ENCODE measurements at places on chromosomes 2 and 18.
A peak's percentile ranks its signal among the peaks of the same experiment; 100 is the strongest.

DNA sequence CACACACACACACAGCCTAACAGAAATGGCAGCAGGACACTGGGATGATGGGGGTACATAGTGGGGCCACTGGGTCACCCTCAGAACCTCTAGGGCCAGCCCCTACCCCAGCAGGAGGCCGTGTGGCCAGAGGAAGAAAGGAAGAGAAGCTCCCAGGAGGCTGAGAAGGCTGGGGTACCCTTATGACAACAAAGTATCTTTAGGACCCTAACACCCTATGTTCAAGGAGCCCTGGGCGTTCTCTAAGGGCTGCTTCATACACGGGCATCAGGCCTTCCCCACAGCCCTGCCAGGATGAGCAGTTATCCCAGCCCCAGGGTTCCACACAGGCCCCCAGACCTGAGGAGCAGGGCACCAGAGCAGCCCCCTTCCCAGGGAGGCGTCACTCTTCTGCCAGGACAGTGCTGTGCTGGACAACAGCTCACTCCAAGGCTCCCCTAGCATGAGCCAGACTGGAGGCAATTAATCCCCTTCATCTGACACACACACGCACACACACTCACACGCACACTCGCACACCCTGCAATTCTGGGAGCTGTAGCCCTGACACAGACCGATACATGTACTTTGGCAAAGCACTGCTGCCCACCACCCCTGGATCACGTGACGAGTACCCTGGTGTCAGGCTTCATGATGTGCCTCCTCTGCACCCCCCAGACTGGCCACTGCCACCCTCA is 163.6 kb downstream of the TNS1 start:
- DNase-seq, result no peak

GRCh38 chr2:111647359-111647758 is 236.6 kb downstream of the ANAPC1 start:
- DNase-seq, result no peak

DNA sequence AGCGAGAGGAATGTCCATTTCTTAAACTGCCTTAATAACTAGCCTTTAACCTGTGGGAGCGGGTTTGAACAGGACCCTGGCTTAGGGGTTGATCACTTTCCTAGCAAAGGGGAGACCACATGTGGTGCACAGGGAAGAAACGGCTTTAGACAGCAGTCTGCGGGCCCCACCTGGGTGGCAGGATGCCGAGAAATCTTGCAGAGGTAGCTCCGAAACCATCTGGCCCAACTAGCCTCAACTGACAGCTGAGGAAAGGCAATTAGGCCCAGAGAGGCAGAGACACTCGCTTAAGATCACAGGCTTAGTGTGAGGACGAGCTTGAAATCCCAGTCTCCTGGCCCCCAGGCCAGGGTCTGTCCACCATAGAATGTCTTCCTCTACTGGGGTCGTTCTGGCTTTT is 89.8 kb downstream of the MRO start:
- no peak for DNase-seq

DNA sequence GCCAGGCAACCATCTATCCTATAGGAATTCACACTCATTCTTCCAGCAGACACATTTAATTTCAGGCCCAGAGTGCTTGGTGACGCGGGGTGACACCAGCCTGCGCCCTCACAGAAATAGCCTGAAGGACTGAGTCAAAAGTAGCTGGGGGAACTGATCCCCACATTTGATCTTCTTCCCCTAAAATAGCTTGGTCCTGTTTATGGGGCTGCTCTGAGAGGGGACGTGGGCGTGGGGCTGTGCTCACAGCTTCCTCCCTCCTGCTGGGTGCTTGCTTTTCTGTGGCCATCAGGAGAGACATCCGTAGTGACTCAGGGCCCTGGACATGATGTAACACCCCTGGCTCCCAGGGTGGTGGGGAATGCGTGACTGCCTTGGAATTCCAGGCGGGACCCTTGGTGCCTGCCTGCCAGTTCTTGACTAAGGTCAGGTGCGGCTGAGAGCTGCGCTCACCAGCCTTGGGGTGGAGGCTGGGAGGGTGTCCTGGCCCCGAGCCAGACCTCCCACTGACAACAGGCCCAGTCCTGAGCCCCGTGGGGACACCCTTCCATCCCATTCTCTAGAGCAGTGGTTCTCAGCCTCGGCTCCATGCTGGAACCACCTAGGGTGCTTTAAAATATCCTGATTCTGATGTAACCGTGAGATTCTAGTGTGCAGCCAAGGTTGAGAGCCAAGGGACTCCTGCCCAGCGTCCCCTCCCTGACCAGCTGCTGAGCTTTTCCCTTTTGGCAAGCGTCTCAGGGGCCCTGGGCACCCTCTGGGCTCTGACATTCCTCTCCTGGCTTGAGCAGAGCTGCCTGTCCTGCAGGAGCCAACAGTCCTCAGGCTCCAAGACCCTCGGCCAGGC is 47.4 kb upstream of the SMAD7 start:
- peak; percentile 97 for DNase-seq

DNA sequence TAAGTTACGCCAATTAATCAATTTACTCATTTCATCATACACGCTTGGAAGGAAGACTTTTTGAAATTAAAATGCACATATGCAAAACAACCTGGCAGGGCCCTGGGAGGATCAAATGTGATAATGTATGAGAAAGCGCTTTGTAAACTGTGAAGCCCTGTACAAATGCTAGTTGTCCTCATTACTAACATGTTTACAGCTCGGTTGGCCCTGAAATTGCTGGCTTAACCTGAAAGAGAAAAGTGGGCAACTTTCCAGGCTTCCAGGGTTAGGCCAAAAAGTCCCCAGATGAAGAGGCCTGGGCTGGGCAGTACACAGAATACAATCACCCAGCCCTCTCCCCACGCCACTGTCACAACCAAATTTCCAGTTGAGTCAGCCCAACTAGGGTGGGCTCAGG is 60.2 kb downstream of the DNMT3A start:
- no peak for DNase-seq

DNA sequence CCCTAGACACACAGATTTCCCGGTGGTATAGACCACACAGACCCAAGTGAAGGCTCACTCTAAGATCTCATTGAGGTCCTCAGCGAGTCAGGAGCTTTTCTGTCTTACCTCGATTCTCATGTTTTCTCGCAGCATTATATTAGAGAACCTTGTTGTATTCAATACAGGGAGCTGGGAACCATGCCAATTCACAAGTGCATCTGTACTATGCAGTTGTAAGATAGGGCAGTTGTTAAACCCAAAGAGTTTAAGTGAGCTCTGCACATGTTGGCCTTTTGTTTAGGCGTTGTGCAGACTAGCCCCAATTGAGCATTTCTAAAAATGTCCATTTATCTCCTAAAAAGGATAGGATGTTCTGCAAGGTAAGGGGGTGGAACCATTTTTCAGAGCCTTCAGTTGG is 59.6 kb downstream of the FEZ2 start:
- no peak for DNase-seq

DNA sequence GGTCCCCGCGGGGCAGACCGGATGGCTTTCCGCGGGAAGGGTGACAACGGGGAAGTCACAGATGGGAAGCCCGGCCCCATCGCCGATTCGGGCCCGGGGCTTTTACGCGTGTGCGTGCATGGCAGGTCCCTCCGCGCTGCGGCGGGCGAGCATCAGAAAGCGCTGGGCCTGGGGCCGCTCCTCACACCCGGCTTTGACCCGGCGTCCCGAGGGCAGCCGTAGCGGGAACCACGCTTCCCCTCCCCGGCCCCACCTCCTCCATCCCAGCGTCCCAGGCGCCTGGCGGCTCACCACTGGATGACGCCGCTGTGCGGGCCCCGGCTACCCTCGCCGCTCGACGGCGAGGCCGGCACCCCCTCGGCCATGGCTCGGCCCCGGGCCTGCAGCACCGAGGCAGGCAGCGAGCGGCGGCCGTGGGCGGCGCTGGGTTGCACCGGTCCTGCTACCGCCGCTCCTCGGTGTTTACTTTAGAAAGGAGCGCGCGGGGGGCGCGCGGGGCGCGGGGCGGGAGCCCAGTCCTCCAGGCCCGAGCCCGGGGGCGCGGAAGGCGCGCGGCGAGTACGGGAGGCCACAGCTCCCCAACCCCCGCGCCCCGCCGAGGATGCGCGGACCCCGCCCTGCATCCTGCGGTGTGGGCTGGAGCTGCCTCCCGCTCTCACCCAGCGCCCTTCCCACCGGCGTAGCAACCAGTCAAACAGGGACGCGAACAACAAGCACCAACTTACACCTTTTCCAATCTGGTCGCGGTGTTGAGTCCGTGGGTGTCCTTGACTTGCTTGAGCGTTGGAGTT is 806 bp downstream of the RFX8 start:
- DNase-seq, result no peak

DNA sequence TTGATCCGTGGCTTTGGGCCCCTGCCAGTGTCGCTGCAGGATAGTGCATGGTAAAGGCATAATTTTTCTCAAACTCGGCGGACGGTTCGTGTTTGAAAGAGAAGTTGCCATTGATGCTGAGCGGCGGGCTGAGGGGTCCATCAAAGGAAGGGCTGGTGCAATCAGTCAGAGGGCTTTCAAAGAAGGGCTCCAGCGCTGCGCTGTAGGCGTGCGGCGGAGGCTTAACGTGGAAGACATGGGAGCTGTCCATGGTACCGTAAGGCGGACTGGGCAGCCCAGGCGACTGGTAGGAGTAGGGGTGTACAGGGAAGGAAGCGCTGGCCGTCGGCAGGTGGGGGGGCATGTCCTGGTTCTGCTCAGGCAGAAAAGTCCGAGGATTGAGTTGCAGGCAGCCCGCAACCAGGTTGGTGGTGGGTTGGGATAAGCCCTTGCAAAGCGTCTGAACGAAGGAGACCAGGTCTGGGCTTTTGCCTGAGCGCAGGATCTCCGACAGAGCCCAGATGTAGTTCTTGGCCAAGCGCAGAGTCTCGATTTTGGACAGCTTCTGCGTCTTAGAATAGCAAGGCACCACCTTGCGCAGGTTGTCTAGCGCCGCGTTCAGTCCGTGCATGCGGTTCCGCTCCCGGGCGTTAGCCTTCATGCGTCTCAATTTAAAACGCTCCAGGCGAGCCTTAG is 2.3 kb downstream of the NEUROD1 start:
- peak; percentile 41 for DNase-seq

DNA sequence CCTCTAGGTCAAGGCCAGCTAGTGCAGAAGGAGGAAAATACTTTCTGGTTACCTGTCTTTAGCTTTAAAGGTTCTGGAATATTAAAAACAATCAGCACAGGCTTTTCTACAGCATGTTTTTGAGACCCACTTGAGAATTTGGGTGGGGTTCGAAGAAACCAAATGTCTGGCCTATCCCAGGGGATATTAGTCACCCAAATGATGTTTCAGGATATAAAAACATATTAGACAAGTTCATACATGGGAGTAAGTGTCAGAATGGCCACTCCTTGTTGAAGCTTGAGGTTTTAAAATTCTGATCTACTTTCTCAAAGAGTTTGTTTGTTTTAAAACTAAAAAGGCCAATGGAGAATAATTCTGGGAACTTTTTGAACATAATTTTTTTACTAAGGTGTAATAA is 158.6 kb upstream of the DLX2 start:
- no peak for DNase-seq

DNA sequence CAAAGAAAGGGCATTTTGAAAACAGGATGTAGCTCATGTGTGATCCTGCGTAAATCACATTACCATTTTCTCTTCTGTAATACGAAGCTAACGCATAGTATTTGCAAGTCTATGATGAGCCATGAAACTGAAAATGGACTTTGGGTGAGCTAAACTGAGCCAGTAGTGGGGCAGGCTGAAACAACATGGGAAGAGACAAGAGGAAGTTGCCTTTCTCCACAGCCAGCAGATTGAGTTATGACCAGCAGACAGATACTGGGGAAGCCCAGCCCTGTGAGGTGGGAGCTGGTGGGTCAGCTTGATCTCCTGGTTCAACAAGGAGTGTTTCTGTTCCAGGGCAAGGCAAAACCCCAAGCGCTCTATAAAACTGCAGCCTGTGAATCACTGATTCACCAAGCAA is 11.8 kb downstream of the CYRIA start:
- peak; percentile 30 for DNase-seq

DNA sequence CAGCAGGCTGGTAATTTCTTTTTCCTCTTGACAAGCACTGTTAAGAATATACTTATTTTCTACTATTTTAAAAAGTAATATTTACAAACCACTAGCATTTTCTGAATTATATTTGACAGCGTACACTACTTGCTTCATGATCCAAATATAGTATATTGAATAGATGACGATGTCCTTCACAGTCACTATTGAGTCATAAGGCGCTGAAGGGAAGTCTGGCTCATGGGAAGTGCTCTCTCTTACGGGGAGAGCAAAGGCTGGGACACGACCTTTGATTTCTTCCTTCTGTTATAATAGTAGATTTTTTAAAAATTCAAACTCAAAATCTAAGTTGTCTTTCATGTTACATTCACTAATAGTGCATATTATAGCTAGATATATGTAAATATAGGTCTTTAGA is 357.1 kb downstream of the SOCS6 start:
- DNase-seq, result no peak

GRCh38 chr2:25414781-25415180 is 73.1 kb upstream of the DNMT3A start:
- no peak for DNase-seq

DNA sequence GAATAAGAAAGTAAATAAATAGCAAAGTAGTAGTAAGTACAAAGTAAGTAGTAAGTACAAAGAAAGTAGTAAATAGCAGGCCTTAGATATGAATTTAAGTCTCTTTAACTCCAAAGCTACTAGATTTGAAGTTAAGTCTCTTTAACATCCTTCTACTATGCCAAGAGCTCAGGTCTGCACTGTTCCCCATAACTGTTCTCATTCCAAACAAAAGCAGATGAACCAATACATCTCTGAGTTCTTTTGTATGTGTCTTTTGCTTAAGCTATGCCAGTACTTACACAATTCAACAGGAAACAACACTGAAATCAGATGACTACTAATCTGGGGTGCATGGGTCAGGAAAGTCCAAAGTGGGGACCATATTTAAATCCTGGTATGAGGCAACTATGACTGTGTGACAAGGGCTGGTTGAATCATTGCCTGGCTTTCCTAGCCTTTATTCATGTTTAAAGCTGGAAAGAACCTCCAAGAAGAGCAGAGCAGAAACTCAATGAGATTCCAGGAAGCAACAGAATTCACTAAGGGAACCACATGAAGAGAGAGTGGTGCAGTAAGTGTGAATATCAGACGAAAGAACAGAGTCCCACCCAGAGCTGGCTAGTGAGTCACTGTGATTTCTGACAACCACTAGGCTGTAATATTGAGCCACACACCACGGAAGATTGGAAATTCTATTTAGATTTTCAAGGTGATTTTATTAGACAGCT is 51.0 kb upstream of the CYP26B1 start:
- DNase-seq, result no peak

DNA sequence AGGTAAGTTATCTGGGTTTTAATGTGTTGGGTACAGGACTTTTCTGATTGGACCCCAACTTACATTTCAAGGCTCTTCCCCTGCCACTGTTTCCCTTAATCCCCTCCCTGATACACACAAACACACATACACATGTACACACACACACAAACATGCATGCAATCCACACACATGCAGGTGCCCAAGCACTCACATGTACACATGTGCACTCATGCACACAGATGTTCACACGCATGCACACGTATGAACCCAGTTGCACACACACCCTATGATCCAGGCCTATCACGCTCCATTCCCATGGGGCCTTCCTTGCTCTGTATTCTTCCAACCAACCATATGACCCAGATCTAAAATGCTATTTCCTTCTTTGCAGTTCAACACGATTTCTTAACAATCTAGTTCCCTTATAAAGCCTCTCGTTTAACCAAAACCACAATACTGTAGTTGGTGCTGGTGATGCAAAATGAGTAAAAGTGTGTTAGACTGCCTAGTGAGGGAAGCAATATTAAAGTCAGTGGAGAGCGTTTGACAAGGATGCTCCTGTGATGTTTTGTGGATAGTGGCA is 11.1 kb downstream of the SERPINB8 start:
- DNase-seq, result no peak
